H1 (cell line): ENCODE measurements at places on chromosomes 11 and 22.

DNA sequence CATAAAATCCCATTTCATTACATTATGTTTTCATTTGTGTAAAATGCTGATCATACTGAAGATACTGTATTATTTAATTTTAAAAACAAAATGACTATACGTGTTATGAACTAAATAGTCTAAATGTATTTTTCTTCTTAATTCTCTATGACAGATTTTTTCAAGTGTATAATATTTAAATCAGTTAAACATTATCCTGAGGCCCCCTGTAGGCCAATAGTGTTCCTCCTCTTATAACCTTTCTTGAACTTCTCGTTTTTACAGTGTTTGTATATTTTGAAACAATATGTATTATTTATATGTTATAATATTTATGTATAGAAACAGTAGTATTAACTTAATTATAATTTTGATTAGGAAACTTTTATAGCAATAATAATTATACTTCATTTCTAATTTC lies 151.1 kb upstream of the CHORDC1 start:
- DNase-seq = no peak

GRCh38 chr11:63427971-63428508 lies 58.5 kb downstream of the SLC22A9 start:
- DNase-seq = no peak

DNA sequence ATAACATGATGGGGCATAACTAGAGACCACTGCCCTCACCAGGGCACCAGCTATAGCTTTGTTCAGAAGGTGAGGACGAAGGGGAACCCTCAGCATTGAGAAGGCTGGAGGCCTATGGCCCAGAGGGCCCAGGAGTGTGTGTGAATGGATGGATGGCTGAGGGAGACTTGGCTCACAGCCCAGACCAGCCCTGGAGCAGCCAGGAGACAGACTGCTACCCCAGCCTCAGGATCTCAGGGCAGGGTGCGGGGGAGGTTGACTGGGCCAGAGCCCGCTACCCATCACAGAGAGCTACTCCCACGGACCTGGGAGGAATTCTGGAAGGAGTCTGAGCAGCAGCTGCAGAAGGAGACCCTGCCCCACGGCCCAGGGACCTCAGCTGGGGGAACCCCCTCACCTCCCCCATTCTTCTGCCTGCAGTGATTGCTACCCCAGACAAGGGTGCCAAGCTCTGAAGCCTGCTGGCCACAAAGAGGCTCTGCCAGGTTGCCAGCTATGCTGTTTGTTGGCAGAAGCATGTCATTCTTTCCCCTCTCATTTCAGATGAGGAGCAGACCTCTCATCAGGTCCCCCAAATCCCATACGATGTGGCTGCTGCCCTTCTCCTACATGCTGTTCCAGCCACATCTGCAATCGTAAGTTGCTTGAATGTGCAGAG lies 5.4 kb upstream of the CSDC2 start:
- no peak for DNase-seq

GRCh38 chr22:38927033-38927781 lies 30.2 kb upstream of the APOBEC3A start:
- DNase-seq = peak; percentile 86

- no peak for DNase-seq
Measured at GRCh38 chr22:26484360-26484706, 656 bp downstream of the SRRD start.

DNA sequence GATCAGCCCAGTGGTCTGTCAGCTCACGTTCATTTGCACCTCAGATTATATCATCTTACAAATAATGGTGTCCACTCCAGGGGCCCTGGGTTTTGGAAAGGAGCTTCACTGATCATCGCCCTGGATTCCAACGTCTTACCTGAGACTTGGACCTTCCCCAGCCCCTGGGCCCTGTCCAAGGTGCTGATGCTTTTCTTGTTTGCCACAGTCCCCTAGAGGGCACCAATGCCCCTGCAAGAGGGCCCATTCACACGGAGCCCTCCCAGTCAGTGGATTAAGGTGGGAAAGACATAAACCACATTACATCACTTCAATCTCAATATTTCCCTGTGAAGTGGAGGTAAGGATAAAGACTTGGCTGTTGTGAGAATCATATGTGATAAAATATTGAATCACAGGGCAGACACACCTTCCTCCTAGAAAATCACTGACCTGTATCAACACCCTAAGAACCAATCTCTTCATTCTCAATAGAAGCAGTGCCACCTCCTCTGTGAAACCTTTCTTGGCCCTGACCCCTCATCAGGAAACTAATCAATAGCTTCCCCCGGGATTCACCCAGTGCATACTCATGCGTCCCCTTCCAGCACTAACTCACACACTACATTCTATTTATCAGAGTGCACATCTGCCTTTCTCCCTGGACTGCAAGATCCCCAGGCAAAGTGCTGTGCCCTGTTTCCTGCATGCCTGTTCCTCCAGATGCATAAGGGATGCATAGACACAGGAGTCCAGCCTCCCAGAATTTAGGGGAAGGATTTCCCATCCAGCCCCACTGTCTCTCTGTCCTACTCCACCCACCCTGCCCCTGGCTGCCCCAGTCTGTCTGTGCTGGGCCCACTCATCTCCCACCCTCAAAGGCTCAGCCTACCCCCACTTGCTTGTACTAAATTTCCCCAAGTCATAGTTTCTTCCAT lies 167.0 kb downstream of the BUD13 start:
- peak; percentile 58 for DNase-seq

- no peak for DNase-seq
Measured at GRCh38 chr22:37951305-37951704, 2.1 kb downstream of the C22orf23 start.

DNA sequence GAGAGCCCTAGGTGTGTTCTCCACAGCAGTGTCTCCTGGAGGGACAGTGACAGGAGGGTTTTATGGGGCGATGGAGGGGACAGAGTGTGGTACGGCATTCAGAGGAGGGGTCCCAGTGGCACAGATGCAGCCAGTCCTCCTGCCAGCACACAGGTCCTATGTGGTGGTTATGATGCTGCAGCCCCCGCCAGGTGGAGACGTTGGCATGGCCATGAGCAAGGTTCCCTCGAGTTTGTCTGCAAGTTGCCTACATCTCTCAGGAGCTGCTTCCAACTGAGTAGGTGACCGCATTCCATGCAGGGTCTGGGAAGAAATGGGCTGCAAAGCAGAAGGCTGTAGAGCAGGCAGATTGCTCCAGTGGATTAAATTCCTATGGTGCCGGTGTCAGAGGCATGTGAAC lies 646.0 kb downstream of the TBC1D22A start:
- no peak for DNase-seq

- DNase-seq = no peak
Measured at GRCh38 chr11:85960678-85961077, 105.5 kb downstream of the CCDC83 start.

DNA sequence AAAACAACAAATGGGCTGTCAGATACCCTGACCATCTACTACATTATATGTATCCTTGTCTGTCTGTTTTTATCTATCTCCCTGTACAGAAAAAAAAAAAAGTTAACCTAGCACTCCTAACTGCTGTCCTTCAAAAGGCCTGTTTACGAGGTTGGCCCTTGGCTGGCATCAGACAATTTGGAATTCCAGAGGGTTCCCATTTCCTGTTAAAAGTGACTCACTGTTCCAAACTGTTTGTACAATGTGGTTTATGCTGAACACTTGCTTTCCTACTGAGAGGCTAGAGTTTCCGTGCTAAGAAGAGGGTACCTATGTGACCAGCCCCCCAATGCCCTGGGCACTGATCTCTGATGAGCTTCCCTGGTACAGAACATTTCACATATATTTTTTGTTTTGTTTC lies 65.9 kb upstream of the HMGXB4 start:
- DNase-seq = no peak

DNA sequence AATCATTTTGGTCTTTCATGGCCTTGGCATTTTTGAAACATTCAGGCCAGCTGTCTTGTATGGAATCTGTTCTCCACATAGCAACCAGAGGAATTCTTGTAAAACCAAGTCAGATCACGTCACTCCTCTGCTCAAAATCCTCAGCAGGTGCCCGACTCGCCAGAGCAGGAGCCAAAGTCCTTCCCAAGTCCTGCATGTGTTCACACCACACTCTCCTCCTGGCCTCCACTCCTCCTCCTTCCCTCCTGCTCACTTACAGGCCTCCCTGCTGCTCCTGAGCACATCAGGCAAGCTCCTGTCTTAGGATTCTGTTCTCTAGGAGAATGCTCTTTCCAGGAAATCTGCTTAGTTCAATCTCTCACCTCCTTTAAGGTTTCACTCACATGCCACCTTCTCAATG lies 6.9 kb upstream of the PSMC3 start:
- no peak for DNase-seq

- DNase-seq = no peak
Measured at GRCh38 chr11:68048681-68049508, 10.1 kb downstream of the TCIRG1 start.

DNA sequence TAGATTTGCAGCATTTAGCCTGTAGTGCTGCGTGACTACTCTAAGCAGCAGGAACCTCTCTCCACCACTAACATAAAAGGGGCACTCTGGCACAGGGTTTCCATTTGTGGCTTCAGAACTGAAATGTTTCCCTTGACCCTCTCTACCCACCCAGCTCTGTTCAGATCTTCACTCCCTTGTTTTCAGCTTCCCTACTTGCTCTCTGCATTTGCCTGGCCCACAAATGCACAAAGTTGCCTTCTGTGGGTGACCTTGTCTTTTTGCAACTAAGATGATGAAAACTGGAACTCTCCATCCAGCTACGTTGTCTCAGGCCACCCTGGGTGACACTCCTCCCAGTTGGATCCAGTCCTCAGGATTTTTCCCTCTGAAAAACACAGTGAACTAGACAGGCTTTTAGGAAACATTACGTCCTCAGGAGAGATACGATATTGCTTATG lies 19.8 kb upstream of the PSMA1 start:
- no peak for DNase-seq

DNA sequence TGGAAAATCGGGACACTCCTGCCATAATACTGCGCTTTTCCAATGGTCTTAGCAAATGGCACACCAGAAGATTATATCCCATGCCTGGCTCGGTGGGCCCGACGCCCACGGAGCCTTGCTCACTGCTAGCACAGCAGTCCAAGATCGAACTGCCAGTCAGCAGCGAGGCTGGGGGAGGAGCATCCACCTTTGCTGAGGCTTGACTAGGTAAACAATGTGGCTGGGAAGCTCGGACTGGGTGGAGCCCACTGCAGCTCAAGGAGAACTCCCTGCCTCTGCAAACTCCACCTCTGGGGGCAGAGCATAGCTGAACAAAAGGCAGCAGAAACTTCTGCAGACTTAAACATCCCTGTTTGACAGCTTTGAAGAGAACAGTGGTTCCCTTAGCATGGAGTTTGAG lies 15.6 kb downstream of the PTH start:
- no peak for DNase-seq

DNA sequence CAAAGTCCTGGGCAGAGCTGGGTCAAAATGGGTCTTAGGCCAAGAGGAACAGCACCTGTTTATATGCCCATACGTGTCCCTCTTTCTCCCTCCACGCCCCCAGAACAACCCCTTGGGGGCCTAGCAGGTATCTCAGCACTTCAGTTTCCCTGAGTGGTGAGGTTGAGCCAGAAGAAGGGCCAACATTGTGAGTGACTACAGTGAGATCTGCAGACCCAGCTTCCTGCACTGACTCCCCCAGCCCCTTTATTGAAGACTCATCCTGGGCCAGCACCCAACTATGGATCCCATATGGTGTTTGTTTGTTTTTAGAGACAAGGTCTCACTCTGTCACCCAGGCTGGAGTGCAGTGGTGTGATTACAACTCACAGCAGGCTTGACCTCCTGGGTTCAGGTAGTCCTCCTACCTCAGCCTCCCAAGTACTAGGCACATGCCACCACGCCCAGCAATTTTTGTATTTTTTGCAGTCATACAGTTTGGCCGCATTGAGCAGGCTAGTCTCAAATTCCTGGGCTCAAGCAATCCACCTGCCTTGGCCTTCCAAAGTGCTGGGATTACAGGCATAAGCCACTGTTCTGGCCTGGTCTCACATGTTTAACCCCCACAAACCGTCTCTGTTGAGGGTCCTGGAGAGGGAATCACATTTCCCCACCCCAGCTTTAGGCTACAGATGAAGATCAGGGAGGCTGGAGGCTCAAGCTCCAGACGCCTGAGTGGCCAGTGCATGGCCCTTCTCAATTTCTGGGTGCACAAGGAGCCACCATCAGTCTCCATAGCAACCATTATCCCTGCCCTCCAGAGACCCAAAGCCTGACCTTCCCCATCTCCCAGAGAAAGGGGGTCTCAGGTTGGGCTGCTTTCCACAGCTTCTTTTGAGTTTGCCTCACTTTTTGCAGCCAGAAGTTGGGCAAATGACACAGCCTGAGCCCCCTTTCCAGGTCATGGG lies 1.7 kb upstream of the LARGE2 start:
- DNase-seq = no peak
